ENCODE measurements at places on chromosomes 5 and 9.

- DNase-seq = no peak
Observed at GRCh38 chr5:61280205-61280604, 51.9 kb upstream of the ZSWIM6 start.

DNA sequence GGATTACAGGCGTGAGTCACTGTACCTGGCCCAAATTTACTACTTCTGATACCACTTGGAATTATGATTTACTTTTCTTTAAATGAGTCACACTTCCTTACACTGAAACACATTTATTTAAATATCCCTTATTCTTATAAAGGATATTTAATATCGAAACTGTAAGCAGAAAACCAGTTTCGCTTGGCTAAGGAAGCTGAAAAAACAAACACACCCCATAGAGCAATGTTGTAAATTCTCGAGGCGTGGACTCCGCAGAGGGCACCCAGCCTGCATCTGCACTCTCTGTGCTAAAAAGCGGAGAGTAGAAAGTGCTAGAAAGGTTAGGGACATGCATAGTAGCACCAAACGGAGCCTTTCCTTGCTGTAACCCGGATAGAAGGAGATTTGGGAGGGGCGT lies 86.5 kb downstream of the HMCN2 start:
- DNase-seq = no peak

GRCh38 chr5:67620424-67621397 lies 424.1 kb upstream of the CD180 start:
- no peak for DNase-seq

DNA sequence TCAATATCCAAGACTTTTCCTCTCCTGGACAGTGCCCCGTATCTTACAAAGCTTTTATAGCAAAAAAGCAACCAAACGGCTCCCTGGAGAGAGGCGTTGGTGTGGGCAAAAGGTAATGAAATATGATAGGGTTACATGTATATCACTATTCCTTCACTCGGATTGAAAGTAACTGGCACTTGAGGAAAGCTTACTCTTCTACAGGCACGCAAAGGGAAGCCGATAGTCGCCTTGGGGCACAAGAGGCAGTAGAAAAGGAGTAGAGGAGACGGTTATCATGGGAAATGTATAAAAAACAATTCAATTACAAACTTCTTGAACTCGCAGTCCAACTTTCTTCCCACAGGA lies 1.1 kb downstream of the DIAPH1 start:
- no peak for DNase-seq

- DNase-seq = peak; percentile 73
Observed at GRCh38 chr9:73183917-73184861, 32.5 kb downstream of the ANXA1 start.

- no peak for DNase-seq
Observed at GRCh38 chr5:24643156-24643555, 1.6 kb downstream of the CDH10 start.

DNA sequence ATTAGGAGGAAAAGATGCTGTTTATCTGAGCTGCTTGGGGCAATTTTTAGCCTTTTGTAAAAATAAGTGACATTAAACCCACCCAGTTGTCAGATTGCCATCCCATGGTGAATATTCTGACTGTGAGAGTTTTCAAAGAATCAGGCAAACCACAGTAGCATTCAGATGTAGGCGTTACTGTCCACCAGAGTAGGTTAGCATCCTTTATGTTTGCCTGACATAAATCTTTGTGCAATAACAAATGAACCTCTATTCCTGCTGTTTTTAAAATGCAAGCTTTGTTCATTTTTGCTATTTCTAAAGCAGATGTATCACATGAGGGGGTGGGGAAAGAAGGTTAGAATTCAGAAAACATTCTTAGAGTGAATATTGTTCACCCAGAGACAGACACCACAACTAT lies 427.8 kb downstream of the CDH9 start:
- DNase-seq = no peak

GRCh38 chr5:137888466-137888862 lies 793 bp upstream of the PKD2L2 start:
- peak; percentile 11 for DNase-seq

DNA sequence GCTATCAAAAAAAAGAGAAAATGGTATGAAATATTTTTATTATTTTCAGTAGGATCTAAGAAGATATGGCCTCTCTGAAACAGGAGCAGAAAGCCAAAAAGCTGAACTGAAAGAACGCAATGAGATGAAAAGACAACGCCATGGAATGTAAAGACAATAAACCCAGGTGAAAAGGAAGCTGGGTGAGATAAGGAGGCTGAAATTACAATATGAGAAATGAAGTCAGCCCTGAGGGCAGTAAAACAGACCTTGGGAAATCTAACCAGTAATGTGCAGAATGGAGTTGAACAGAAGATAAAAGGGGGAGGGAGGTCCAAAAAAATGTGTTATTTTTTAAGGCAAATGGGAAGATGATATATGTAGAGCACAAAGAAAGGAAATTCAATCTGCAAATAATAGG lies 265.3 kb downstream of the ENC1 start:
- DNase-seq = no peak

DNA sequence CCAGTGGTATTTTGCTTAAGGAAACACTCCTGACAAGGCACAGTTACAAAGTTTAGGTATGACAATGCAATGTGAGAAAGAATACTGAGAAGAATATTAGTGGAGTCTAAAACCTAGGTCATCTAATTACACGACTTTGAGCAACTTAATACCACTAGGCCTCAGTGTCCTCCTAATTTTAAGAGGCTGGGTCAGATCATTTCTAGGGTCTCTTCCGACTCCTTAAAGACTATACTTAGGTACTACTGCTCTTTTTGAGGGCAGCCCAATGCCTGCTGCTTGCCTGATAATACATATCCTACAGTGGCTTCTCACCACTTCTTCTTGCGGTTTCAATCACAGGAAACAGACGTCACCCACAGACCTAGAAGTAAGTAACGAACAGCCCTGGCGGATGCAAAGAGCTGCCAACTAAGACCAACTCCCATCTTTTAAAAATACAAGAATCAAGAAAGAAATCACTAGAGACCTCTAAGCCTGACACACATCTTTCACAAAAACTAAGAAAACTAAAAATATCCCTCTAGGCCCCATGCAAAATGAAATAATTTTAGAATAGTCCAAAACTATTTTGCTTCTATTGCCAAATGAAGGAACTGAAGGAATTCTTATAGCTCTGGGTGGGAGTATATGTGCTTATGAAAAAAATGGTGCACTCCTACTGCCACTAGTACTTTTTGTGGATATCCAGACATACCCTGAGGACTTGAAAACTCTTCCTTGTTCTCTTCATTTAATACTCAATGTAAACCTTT lies 13.1 kb downstream of the DIAPH1 start:
- peak; percentile 87 for DNase-seq

- DNase-seq = no peak
Observed at GRCh38 chr5:96051401-96051830, 89.8 kb upstream of the ELL2 start.

DNA sequence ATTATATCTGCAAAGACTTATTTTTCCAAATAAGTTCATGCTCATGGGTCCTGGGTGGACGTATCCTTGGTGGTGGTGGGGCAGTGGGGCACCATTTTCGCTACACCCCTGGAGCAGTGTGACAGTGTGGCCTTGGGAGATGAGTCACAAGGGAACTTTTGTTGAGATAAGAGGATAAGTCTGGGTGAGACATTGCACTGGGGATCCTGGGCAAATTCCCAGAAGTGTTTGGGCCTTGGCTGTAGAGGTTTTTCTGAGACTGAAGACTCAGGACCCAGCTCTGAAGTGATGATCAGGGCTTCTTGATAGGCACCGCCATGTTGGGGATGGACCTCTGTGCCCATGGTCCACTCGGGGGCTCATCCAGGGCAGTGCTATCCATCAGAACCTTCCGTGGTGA lies 149.4 kb downstream of the MACROH2A1 start:
- DNase-seq = no peak

GRCh38 chr5:125467222-125467621 lies 720.8 kb upstream of the ZNF608 start:
- no peak for DNase-seq

GRCh38 chr9:126367616-126368015 lies 41.0 kb downstream of the MVB12B start:
- DNase-seq = no peak

- no peak for DNase-seq
Observed at GRCh38 chr5:56525113-56525512, 290.2 kb upstream of the MAP3K1 start.

DNA sequence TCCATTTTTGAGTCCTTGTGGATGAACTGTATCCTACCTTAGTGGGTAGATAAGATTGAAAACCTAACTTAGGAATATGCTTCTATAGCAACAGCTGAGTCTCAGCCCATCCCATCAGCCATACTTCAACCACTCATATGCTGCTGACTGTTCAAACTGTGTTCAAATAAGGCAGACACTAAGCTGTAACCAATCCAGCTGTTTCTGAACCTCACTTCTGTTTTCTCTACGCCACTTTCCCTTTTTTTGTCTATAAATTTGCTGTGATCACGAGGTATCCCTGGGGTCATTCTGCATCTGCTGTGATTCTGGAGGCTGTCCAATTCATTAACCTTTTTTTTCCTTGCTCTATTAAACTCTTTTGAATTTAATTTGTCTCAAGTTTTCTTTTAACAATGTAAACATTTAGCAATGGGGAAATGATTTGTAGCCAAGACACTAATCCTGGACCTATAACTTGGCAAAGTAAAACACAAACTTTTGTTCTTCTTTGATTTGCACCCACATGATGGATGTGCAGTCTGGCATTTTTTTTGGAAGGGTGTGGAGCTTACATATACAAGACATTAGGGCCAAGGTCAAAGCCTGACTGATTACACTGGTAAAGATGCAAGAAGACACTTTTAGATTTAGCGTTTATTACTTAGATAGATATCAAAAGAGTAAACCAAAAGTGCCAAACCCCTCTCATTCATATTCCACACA lies 14.9 kb upstream of the SCGB3A2 start:
- DNase-seq = no peak

- no peak for DNase-seq
Observed at GRCh38 chr9:16611001-16611400, 259.5 kb downstream of the BNC2 start.

- no peak for DNase-seq
Observed at GRCh38 chr5:149757197-149757947, 27.3 kb downstream of the PPARGC1B start.

GRCh38 chr9:114166614-114167572 lies 11.6 kb downstream of the COL27A1 start:
- DNase-seq = no peak

GRCh38 chr9:137311986-137312851 lies 10.1 kb upstream of the NRARP start:
- no peak for DNase-seq

GRCh38 chr5:91027405-91028139 lies 355.5 kb downstream of the ARRDC3 start:
- no peak for DNase-seq

DNA sequence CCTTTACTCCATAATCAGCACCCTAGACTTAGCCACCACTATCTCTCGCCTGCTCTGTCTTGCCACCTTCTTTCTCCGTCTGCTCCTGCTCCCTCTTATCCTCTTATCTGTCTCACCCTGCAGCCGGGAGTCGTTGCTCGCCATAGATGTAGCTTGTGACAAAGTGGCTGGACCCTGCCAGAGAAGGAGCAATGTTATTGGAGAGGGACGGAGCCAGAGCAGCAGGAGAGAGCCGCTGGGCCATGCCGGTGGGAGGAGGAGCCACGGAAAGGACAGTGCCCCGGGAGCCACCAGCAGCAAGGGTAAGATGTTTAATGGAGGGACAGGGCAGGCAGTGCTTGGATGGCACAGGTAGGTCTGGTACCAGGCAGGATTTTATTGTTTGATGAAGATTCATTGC lies 137.3 kb downstream of the SEC61B start:
- DNase-seq = no peak

- no peak for DNase-seq
Observed at GRCh38 chr9:133950192-133950591, 41.9 kb downstream of the VAV2 start.

DNA sequence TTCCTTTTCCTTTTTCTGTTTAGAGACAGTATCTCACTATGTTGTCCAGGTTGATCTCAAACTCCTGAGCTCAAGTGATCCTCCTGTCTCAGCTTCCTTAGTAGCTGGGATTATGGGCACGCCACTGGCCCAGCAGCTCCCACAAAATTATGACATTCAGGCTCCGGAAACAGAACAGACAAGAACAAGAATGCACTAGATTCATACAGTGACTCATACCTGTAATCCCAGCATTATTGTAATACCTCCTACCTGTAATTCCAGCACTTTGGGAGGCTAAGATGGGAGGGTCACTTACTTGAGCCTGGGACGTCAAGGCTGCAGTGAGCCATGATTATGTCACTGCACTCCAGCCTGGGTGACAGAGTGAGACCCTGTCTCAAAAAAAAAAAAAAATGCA lies 26.7 kb upstream of the B4GALT1 start:
- DNase-seq = no peak

GRCh38 chr9:130956636-130957450 lies 17.8 kb upstream of the FIBCD1 start:
- no peak for DNase-seq

GRCh38 chr9:137968235-137968634 lies 90.7 kb downstream of the CACNA1B start:
- DNase-seq = no peak

DNA sequence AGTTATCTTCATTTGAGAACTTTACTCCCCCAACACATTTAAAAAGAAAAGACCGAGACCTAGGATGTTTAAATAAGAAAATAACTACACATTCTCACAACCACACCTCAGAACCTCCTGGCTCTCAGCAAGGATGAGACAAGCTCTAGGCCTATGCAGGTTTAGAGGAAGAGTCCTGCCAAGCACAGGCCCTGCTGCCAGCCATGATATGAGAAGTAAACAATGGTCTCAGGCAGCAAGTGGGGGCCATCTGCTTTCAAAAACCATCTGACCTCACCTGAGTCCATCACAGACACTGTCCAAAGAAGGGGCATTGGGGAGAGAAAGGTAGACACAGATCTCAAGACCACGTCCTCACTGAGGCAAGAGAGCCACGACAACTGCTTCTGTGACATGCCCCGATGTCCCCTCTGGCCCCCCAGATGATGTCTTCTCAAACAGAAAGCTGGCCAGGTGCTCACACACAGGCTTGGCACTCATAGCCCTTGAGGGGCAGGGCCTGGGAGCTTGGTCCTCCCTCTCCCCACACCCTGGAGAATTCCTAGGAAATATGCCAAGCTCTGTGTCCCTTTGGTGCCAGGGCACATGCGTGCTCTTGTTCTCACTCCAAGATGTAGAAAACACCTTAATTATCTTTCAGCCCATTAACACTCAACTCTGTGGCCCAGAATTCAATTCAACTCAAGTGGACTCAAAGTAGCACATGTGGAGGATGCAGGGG lies 150.4 kb downstream of the FSTL4 start:
- no peak for DNase-seq

DNA sequence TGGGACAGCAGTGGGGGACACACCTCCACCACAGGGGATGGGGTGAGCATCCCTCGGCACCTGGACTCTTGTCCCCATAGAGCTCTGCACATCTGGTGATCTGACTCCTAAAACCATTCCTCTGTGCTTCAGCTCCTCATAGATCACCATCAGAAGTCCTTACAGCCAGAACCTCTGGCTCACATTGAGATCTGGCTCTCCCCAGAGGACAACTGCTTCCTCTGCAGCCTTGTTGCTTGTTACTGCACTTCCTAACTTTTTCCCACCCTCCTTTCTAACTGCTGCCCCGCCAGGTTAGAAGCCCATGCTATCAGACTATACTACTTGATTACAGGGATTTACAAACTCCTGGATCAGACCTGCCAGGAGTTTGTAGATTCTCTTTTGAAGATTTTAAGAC lies 64.5 kb downstream of the ARSB start:
- no peak for DNase-seq

Measured in CD4-positive, alpha-beta T cell treated with Interleukin-4 for 1 hour (primary cell).